ENCODE measurements at places on chromosomes 12 and 14.

GRCh38 chr12:291153-291723 lies 28.6 kb upstream of the SLC6A13 start:
- no peak for DNase-seq

DNA sequence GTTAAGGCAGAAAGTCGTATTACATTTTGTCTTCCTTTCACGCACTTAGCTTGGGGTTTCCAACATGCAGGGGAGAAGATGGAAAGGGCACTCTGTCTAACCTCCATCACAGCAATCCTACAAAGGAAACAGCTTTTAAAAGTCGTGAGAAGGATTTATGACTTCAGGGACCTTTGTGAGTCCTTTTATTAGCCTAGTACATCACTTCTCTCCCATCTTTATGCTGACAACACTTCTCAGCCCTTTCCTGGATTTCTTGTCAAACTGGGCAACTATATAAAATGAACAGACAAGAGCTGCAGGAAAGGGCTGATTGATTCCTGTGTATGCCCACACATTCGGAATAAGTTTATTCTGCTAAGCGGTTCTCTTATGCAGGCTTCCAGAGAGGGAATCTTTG lies 159.0 kb downstream of the DERA start:
- no peak for DNase-seq

DNA sequence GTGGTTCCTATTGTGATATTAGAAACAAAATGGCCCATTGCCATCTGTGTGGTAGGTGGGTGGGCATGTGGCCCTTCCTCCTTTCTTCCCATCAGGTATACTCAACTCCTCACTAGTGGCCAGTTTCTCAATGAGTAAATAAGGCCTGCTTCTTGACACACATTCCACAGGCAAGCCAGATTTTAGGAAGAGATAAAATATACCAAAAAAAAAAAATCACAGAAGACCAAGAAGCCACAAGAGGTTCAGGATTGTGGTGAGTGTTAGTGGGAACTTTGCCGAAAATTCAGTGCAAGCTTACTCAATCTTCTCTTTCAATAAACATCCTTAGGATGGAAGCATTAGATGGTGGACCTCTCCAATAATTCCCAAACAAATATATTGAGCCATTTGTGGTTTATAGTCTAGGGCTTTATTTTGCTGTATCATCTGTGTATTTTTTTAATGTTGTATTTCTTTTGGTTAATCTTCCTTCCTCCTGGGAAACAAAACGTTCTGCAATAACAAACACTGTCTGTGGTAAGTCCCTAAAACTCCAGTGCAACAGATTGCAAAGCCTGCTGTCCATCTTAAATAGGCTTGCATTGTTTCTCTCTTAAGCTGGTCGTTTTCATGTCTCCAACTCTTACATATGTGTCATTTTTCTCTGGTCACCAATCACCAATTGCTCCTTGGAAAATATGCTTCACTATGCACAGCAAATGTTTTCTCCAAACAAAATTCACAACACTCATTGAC lies 289.9 kb upstream of the KITLG start:
- DNase-seq = no peak

- no peak for DNase-seq
These were observed 74.2 kb downstream of the PAPOLA start for GRCh38 chr14:96576359-96576758.

GRCh38 chr14:68250927-68251768 lies 431.6 kb downstream of the RAD51B start:
- no peak for DNase-seq

DNA sequence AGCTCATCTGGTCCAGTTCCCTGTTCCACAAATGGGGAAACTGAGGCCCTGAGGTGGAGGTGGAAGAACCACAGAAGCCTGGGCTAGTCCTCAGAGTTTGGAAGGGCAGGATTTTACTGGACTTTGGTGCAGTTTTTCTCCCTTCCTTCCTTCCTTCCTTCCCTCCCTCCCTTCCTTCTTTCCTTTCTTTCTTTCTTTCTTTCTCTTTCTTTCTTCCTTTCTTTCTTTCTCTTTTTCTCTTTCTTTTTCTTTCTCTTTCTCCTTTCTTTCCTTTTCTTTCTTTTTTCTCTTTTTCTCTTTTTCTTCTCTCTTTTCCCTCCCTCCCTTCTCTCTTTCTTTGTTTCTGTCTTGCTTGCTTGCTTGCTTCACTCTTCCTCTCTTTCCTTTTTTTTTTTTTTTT lies 95.7 kb upstream of the TBX3 start:
- DNase-seq = no peak

Data from RWPE2 (cell line).